ENCODE measurements at places on chromosomes 6 and 20.
A peak's percentile ranks its signal among the peaks of the same experiment; 100 is the strongest.

GRCh38 chr6:159541296-159541695, 151.7 kb downstream of the SOD2 start:
- no peak for DNase-seq

DNA sequence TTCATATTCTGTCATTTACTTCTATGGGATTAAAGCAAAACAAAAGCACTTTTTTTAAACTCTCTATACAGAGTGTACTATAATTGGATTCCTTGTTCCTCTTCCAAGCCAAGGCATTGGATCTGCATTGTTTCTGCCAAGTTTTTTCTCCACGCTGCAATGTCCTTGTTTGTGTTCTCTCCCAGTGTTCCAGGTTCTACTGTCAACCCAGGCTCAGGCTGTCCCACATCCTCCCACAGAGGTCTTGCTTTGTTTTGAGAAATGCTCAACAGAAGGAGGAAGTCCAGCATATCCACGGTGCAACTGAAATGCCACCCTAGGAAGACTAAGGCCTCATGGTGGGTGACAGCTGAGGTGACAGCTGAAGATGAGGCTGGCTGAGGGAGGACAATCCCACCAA, 287.1 kb upstream of the PRDM1 start:
- no peak for DNase-seq

GRCh38 chr6:162922563-162923166, 194.9 kb downstream of the PACRG start:
- DNase-seq = no peak

- no peak for DNase-seq
Observed at GRCh38 chr6:69816026-69816425, 19.2 kb upstream of the LMBRD1 start.

- no peak for DNase-seq
Observed at GRCh38 chr6:107636486-107636885, 146.6 kb downstream of the SOBP start.

- DNase-seq = no peak
Observed at GRCh38 chr6:14995208-14995607, 250.7 kb upstream of the JARID2 start.

DNA sequence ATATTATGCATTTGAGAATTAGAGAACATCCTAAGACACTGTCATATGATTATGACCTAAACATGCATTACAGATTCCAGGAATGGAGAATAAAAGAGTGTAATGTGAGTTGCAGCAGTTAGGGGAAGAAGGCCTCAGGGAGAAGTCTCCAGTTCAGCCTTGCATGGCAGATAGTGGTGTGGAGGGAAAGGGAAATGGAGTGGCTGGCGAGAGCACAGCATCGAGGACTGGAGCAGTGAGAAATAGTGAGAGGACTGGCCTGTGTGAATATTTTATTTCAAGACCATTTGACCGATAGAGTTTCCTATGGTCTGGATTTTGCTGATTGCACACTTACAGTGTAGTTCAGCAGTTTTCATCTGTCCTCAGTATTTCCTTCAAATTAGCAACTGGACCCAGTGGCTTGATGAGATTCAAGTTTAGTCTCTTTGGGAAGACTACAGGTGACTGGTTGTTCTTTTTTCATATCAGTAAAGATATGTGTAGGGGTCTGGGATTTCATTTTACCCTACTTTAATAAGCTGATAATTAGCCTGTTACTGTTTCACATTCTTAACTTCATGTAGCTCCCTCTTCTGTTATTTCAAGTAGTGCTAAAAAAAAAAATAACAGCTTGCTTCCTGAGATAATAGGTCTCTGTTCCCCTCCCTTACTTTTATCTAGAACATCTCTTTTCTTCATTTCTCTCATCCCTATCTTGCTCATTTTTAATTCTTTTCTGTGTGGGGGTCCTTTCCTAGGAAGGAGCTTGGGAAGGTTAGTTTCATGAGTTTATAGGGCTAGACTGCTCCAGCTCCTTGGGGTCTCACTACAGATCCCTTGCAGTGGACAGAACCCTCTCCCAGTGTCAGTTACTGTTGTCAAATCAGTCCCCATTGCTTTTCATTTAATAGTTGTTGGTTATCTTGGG, 27.9 kb downstream of the BLTP3A start:
- no peak for DNase-seq

- DNase-seq = no peak
Observed at GRCh38 chr6:158774717-158775449, 44.3 kb downstream of the EZR start.

DNA sequence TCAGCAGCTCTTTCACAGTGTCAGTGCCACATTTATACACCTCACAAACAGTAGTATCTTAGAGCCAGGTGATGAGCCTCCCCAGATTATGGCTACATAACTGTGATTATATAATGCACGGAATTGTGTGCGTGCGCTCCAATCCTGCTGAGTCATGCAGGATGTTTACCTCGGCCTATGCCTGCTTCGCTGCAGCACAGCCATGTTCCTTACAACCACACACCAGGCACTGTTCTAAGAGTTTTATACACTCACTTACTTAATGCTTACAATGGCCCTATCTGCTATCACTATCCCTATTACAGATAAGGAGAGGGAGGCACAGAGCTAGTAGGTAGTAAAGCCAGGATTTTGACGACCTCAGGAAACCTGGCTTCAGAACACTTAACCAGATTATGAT, 7.3 kb downstream of the ZKSCAN3 start:
- DNase-seq = no peak

DNA sequence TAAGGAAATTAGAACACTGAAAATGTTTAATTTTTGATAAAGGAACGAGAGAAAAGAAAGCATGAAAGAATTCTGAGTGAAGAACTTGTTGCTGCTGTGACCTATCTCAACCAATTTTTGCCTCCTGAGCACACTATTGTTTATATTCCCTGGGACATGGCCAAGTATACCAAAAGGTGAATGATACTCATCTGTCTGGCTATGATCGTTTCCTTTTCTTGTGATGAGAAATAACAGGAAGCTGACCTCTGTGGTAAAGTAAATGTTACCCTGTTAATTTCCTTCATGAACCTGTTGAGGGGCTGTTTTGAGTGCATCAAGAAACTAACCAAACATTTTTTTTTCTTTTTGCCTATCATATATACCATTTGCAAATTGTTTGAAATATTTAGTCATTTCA, 69.1 kb downstream of the FIG4 start:
- DNase-seq = no peak

GRCh38 chr6:95923518-95923917, 92.3 kb upstream of the FUT9 start:
- DNase-seq = no peak

DNA sequence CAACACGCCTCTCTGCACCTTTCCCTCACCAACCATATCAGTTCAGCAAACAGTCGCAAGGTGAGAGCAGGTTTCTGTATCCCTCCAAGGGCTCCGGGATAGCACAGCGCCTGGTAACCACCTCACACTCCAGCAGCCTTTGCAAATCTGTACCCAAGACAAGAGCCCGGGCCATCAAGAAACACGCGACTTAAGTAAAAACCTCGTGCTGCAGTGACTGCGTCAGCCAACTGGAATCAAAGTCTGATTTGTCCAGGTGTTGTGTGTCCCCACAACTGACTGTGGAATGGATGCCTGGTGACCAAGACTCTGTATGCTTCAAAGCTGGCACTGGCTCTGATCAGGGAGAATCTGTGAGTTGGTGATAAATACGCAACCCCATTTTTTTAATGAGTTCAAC, 74.1 kb downstream of the NINL start:
- no peak for DNase-seq

GRCh38 chr6:44223319-44224028, at the start of gene SLC29A1:
TSS of gene SLC29A1 (plus strand) at chr6:44223595. CDS start at chr6:44227314, 3,719 bp downstream.
- peak; percentile 78 for DNase-seq

- no peak for DNase-seq
Observed at GRCh38 chr6:7243179-7243981, 69.6 kb downstream of the SSR1 start.

DNA sequence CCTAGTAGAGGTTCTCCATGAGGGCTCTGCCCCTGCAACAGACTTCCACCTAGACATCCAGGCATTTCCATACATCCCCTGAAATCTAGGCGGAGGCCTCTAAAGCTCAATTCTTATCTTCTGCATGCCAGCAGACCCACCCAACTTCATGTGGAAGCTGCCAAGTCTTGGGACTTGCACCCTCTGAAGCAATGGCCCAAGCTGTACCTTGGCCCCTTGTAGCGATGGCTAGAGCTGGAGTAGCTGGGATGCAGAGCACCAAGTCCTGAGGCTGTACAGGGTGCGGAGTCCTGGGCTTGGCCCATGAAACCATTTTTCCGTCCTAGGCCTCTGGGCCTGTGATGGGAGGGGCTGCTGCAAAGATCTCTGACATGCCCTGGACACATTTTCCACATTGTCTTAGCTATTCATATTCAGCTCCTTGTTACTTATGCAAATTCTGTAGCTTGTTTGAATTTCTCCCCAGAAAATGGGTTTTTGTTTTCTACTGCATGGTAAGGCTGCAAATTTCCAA, 17.4 kb upstream of the ELOVL5 start:
- no peak for DNase-seq

DNA sequence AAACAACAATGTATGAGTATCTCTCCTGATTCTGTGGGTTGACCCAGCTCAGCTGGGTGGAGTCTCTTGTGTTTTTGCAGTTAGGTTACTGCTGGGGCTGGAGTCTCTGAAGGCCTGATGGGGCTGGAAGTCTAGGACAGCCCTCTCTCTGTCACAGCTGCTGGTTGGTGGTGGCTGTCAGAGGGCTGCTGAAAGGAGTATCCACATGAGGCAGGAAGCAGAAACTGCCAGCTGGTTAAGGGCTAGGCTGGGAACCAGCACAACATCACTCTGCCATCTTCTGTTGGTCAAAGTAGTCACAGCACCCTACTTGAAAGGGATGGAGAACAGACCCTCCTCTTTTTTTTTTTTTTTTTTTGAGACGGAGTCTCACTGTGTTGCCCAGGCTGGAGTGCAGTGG, 10.0 kb upstream of the PACSIN1 start:
- no peak for DNase-seq

DNA sequence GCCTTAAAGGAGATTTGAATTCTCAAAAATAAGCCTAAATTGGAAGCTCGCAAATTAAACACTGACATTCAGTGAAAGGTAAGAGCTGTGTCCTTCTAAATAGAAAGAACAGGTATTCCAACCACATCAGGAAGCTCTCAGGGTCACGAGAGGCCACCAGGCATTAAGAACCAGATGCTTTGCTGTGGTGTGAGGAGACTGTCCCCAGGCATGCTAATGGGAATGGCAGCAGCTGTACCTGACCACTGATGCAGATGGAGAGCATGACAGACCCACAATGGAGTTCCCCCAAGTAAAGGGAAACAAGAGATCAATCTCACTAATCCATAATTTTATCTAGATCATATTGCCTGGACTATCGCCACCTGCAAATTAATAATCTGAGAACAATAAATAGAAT, 658.9 kb upstream of the NOX3 start:
- no peak for DNase-seq

- DNase-seq = no peak
Observed at GRCh38 chr20:52311209-52311794, 119.7 kb upstream of the ZFP64 start.

DNA sequence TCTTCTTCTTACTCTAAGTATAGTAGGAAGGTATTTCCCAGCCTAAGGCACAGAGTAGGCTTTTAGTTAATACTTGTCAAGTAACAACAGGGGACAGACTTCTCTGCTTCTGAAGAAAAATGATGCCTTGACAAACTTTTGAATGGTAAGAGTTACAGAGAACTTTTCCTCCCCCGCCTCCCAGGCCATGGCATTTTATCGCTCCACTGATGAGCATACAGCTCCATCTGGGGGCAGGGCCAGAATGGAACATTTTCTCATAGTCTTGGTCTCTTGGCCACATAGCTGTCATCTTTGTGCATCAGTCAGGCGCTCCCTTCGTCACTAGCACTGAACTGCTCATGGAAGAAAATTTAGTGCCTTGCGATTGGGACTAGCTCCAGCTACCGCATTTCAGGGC, 1066.8 kb upstream of the CITED2 start:
- DNase-seq = no peak

GRCh38 chr20:33859157-33859695, 48.1 kb downstream of the CHMP4B start:
- DNase-seq = no peak

DNA sequence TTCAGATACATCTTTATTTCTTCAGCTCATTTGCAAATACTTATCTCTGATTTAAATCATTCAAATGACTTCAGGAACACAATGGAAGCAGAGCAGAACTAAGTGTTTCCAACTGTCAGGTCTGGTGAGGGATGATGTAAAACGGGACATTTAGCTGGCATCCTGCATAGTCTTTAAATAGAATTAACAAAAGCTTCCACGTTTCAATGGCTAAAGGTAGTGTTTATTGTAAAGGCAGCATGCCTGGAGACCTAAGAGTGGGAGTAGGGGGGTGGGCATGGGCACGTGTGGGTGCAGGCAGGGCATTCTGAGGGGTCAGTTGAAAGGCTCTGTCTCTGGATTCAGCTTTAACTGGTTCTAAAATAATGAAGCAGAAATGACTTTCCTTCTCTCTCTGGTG, 174.9 kb downstream of the PLCB1 start:
- DNase-seq = no peak

GRCh38 chr20:1306316-1307135, 22.4 kb downstream of the SDCBP2 start:
- no peak for DNase-seq

DNA sequence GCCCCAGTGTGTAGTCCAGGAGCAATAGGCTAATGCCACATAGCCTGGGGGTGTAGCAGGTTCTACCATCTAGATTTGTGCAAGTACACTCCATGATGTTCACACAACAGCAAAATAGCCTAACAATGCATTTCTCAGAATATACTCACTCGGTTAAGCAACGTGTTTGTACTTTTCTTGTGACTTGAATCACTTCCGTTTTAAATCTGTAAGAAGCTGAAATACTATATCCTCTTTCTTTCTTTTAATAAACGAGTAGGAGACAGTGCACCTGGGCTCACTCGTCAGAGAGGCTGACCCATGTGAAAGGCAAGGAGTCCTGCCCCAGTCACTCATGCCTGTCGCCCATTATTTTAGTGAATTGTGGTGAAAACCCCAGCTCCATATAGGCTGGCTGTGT, 201.6 kb downstream of the FOXA2 start:
- DNase-seq = no peak

DNA sequence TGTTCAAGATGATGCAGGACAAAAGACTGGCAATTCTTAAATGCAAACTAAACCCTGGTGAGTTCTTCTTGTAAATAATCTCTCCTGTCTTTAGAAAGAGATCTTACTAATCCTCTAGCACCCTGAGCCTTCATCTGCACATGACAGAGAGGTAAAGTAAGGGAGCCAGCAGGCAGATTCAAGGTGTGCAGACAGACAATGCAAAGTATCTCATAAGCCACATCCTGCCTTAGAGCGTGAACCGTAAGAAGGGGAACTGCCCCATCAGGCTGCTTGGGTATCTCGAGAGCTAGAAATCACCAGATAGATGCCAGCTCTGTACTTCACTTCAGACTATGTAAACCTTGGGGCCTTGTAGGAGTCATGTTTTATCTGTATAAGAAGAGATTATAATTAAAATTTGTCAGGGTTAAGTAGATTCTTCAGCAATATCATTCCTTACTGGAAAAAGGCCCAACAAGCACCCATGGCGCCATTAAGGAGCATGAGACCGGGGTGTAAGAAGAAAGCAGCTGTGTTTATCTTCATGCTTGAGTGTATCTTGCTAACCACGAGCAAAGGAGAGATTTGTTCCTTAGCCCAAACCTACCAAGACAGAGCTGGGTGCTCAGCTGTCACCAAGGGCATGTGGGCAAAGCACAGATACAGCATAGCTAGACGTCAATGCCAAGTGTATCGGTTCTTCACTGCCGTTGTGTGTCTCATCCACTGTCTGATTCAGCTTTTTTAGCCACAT, 24.4 kb downstream of the CNR1 start:
- no peak for DNase-seq
